Stromal cell of bone marrow (primary cell): ENCODE measurements at places on chromosomes 12 and 14.

GRCh38 chr12:122230798-122231197 is 4.9 kb upstream of the DIABLO start:
- DNase-seq: no peak

DNA sequence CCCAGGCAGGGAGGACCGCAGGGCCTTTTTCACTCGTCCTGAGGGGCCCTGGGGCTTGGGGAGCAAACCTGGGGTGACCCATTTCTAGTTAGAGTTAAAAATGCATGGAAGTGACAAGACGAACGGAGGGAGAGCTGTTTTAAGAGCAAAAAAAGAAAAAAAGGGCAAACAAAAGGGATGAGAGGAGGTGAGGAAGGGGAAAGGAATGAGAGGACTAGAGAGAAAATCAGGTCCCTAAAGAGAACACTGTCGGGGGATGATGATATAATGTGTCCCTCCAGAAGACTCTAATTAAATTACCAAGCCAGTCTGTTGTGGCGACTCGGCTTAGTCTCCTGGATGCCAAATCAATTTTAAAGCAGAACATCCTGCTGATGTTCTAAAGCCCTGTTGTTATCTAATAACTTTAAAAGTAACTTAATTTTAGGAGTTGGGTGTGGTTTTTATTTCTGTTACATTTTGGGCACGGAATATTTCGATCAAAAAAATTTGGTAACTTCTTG is 1.1 kb downstream of the ANO6 start:
- no peak for DNase-seq

DNA sequence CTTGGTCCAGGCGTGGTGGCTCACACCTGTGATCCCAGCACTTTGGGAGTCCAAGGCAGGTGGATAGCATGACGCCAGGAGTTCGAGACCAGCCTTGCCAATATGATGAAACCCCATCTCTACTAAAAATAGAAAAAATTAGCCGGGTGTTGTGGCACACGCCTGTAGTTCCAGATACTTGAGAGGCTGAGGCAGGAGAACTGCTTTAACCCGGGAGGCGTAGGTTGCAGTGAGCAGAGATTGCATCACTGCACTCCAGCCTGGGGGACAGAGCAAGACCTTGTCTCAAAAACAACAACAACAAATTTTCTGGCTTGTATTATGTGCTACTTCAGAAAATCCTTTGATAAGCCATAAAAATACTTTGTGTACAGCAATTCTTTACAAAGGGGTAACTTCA is 41.1 kb downstream of the LARP4 start:
- no peak for DNase-seq

- no peak for DNase-seq
These were observed 1.3 kb upstream of the P3H3 start for GRCh38 chr12:6826734-6827436.

- DNase-seq: no peak
These were observed 29.9 kb upstream of the AEBP2 start for GRCh38 chr12:19409376-19409775.

DNA sequence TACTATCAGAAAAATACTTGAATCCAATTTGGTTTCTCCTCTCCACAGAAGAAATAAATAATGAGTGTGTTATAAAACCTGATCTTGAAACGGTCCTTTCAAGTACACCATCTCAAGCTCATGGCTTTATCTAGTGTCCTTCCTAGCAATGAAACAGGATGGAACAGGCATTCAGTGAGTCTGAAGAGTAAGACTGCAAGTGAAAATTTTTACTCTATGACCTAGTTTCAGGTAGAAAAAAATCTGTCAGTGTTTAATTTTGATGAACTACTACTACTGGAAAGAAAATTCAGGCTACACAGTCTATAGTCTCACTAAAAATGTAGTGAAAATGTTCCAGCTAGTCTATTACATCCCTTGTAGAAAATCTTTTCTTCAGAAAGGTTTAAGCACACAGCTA is 7.7 kb downstream of the CBX5 start:
- no peak for DNase-seq

- no peak for DNase-seq
These were observed 310.4 kb downstream of the KCNC2 start for GRCh38 chr12:74899031-74899829.

DNA sequence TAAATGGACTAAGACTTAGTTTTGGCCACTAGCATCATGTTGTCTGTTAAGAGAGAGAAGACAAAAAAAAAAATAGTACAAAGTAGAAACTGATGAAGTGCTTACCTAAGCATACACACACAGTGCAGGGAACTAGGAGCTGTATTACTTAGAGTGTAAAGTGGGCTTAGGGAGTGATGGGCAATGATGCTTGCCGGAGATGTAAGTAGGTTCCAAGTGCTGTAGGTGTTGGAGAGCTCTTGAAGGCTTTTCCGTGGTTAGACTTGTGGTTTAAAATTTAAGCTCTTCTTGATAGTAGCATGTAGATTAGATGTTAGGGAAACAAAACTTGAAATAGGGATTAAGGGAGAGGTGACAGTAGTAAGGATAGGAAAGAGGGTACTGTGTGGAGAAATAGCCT is 34.7 kb downstream of the MIA2 start:
- no peak for DNase-seq

DNA sequence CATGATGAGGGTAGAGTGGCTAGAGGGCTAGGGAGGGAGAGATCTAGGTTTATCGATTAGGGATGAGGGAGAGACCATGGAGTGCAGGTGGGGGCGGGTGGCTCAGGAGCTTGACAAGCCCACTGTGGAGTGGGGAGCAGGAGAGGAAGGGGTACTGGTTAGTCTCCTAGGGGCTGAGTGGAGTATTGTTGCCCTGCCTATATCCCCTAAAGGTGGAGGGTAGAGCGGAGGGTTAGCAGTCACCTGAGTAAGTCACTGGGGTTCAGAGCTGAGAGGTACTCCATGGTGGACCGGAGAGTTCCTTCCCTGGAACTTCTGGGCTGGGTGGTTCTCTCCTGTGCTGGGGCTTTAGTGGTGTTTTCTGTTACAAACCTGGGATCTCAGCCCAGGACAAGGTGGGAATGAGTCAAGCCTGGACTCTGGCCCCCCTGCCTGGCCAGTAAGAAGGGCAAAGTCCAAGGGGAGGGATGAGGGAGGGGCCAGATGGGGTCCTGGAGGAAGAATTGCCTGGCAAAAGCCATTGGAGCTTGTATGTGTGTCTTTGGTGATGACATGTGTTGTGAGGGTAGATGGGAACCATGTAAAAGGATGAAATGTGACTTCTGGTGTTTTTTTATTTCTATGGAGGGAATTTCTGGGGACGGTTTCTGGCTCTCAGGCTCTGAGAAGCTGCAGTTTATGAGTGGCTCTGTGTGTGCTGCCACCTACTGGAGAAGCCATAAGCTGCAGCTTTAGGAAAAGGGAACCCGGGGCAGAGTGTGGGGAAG is at the start of gene CIDEB:
Gene CIDEB, minus strand, starts transcription at position 403 of the 767 bp plus-strand sequence. Its CDS starts 119 bp downstream, at position 284.
- no peak for DNase-seq

DNA sequence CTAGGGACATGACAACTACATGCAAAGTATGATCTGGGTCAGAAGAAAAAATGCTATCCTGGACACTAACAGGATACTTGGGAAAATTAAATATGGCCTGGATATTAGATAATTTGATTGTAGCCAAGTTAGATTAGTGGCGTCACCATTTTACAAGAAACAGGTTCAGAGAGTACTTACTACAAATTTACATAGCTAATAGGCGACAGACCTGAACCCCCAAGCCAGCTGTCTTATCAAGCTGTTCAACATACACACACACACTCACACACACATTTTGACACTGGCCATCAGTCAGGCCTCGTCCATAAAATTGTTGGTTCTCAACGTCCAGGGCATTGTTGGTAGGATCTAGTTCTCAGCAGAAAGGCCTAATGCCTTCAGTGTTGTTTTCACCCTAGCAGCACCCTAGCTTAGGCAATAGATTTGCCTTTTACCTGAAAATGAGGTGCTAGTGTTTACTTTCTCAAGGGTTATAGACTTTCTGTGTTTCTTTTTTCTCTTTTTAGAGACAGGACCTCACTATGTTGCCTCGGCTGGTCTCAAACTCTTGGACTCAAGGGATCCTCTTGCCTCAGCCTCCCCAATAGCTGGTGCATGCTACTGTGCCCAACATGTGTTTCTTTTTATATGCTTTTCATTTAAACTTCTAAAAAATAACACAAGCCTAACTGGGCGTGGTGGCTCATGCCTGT is 3.3 kb upstream of the C14orf93 start:
- no peak for DNase-seq

- DNase-seq: no peak
These were observed 51.5 kb downstream of the NINJ2 start for GRCh38 chr12:611721-612120.

DNA sequence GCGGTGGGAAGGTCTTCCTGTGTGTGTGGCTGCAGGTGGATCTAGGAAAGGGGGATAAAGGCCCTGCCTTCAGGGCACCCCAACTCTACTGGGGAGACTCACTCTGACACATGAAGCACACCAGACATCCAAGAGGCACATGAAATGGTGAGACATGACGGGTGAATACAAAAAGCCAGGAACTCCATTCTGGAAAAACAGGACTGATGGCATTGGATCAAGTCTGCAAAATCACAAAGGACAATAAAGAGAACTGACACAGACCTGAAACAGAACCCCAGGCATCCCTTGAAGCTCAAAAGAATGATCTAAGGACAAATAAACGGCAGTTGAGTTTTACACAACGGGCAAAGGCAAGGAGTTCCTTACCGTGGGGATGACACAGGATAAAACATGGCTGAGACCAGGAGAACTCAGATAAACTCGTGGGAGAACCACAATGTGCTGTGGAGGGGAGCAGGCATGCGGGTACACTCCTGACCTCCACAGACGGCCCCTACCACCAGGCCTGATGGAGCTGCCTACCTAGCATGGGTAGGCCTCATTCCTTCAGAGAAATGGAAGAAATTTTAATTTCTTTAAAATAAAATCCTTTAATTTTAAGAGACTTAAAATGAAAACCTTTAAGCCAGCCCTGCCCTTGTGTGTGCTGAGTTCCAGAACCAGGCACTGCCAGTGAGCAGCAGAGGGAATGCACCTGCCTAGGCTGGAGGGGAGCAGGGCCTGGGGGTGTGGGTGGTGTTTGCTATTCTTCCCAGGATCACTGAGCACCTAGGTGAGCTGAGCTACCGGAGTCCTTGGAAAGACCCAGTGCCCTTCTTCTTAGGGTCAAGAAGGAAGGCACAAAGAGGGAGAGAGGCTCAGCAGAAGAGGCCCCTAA is 100.1 kb downstream of the SINHCAF start:
- DNase-seq: no peak

DNA sequence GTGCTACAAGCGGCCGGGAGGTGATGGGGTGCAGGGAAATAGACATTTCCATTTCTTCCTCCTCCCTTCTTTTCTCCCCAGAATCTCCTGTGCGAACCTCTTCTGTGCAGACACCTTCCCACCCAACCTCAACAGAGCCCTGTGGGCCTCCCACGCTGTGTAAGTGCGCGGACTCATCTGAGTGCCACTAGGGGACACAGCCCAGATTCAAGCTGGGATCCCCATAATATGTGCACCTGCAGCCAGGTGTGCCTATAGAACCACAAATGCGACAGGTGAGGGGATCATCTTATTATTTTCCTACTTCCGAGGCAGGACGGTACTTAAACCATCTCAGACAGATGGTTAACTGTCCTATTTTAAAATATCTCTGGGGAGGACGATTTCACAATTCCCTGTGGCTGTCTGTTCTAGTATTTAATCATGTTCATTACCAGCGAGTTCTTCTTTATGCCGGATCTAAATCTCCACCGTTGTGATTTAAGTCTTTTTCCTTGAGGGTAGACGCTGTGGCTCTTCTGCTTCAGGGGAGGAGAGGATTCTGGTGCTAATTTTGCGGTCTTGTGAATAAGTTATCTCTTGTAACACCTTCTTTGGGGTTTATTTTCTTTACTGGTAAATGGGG is 17.2 kb upstream of the CACNA1C start:
- no peak for DNase-seq

- no peak for DNase-seq
These were observed 230.8 kb upstream of the NPAS3 start for GRCh38 chr14:32707742-32708500.

DNA sequence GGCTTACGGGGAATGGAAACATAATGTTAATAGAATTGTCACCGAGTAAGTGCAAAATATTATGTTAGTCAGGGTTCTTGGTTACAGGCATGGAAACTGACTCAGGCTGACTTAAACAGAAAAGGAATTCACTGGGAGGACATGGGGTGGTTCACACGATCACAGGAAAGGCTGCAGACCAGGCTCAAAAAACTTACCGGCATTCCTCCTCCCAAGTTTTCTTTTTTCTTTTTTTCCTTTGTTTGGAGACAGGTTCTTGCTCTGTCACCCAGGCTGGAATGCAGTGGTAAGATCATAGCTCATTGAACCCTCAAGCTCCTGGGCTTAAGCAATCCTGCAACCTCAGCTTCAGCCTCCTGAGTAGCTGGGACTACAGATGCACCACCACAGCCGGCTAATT is 11.9 kb upstream of the UBE2N start:
- DNase-seq: no peak

DNA sequence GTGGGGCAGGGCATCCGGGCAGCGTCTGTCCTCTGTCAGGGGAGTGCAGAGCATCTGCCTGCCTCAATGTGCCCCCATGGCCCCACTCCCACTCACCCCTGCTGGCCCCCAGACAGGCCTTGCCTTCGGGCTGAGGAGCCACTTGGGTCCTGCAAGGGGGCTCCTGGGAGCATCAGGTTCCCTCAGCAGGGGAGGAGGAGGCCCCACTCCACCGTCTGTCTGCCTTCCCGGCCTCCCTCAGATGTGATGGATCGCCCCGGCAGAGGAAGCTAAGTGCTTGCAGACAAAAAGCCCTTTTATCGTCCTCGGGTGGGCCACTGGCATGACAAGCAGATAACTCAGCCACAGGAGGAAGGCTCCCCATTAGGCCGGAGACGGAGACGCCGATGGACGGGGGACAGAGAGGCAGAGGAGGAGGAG is 35.1 kb downstream of the NCOR2 start:
- no peak for DNase-seq

- no peak for DNase-seq
These were observed 38.7 kb downstream of the P2RX4 start for GRCh38 chr12:121248622-121249021.

GRCh38 chr12:19110221-19110940 is 19.2 kb upstream of the PLEKHA5 start:
- no peak for DNase-seq

DNA sequence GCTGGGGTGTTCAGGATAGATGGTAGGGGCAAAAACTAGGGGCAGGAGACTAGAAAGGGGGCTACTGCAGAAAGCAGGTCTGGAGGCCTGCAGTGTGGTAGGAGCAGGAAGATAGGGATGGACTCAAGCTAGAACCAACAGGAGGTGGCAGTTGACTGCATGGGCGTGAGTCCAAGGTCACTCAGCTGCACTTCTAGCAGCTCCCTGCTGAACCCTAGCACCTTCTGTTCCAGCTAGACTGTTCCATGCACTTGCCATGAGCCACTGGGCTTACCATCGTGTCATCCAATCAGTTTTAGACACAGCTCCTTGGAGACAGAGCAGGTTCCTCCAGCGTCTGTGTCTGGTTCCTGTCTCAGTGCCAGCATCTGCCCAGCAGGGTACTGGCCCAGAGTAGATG is 11.3 kb upstream of the KRT8 start:
- DNase-seq: no peak

- no peak for DNase-seq
These were observed 26.5 kb upstream of the SMOC1 start for GRCh38 chr14:69852531-69853321.

- DNase-seq: no peak
These were observed 3.6 kb downstream of the SLC2A14 start for GRCh38 chr12:7869137-7869536.

- peak; percentile 13 for DNase-seq
These were observed 94.3 kb downstream of the SLC25A21 start for GRCh38 chr14:37078131-37078530.

GRCh38 chr12:52790427-52791270 is 5.3 kb downstream of the KRT3 start:
- no peak for DNase-seq

- no peak for DNase-seq
These were observed 244.2 kb downstream of the KSR2 start for GRCh38 chr12:117724543-117724942.
